RPMI7951 (cell line): ENCODE measurements at places on chromosomes 16 and 17.

DNA sequence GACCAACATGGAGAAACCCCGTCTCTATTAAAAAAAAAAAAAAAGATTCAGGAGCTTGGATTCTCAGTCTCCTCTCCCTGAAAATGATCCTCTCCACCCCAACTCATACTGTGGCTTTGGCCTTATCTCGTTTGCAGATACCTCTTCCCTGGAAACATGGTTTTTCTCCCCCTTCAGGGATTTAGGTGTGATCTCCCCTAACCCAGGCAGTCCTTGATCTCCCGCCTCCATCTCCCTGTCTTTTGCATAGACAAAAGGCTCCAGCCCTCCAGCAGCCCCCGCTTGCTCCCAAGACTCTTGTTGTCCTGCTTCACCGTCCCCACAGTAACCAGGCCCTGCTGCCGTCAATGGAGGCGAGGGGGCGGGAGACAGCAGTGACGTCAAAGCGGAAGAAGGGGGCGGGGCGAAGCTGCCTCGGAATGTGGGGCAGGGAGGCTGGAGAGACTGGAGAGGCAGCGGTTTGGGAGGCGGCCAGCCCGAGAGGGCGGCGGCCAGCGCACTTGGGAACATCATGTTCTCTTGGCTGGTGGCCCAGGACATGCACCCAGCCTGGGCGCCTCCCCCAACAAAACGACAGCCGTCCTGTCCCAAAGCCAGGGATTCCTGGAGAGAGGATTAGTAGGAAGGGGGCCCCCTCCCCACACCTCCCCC is 1.9 kb upstream of the PER1 start:
- DNase-seq = peak; percentile 96

DNA sequence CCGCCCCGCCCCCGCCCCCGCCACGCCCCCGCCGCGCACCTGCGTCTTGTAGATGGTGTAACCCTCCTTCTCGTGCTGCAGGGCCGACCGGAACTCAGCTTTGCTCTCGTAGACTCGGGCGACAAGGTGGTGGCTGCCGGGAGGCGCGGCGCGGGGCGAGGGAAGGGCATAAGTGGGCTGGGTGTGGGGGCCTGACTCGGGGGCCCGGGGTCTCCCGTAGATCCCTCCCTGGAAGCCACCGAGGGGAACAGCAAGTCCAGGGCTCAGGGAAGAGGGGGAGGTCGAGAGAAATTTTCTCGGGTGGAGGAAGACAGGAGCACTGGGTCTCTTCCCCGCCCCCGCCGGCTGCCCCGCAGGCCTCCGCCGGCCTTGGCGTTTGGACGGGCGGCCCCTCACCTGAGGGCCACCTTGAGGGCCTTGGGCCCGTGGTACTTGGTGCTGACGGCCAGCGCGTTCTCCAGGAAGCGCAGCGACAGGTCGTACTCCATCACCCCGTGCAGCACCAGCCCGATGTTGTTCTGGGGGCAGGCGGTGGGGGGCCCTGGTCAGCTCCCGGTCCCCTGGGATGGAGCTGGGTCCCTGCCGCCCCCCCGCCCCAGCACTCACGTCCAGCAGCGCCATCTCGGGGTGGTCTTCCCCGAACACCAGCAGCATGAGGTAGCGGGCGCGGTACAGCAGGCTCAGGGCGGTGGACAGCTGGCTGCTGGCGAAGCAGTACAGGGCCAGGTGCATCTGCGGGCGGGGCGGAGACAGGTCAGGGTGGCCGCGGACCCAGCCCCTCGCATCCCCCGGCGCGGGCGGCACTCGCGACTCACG is 19.4 kb downstream of the CLUH start:
- no peak for DNase-seq

- DNase-seq = peak; percentile 32
These were observed 46.3 kb downstream of the CCDC42 start for GRCh38 chr17:8698162-8698971.

DNA sequence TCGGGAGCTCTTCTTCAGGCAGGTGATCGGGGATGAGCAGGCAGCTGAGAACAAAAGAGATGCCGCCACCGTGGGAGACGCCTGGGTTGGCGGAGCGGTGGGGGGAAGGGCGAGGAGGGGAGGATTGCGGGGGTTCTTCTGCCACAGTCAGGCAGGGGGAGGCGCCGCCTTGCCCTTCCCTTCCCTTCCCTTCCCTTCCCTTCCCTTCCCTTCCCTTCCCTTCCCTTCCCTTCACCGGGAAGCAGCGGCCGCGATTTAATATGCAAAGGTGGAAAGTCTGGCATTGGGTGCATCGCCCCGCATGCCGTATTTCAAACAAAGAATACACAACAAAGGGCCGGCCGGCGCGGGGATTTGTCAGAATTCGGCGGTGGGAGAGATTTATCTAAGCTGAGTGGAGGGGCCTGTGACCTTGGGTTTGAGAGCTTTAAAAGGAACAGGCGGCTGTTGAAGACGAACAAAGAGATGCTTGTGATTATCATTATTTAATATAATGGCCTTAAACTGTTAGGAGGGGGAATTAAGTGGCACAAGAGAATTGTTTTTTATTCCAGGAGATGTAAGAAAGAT is 262.3 kb upstream of the TNRC6C start:
- no peak for DNase-seq

DNA sequence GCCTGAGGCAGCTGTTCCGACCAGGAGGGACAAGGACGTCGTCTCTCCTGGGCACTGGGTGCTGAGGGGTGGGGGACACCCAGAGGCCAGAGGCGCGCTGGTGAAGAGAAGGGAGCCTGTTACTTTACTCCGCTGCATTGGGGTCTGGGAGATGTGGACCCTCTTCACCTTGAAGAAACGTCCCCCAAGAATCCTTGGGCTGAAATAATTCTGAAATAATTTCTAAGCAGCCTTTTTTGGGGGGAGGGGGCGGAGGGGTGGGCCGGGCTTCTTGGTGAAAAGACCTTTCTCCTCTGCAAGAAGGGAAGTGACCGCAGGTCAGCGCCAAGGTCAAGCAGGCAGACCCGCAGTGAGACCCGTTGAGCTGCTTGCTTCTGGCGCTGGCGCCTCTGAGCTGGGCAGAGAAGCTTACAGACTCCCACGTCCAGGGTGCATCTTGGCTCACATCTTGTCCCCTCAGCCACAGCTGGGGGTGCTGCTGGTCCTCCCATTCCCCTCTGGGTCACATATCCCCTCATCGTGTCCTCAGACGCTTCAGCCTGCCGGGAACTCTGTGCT is 1.1 kb downstream of the SYT17 start:
- no peak for DNase-seq

DNA sequence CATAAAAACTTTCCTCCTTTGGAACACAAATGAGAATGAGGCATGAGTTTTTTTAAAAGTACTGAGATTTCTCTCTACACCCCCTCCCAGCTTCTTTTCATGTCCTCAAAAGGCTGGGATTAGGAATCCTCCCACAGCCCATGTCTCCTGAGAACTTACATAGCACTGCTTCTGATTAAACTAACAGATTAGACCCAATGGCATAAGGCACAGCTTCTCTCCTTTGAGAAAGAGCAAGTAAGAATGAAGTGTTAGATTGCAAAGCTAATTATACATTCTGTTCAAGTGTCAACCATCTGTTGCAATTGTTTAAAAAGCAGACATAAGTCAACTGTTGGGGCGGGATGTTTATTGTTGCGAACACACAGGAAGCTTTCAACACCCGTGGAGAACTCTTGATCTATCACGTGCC is 715.1 kb downstream of the CDH11 start:
- no peak for DNase-seq

DNA sequence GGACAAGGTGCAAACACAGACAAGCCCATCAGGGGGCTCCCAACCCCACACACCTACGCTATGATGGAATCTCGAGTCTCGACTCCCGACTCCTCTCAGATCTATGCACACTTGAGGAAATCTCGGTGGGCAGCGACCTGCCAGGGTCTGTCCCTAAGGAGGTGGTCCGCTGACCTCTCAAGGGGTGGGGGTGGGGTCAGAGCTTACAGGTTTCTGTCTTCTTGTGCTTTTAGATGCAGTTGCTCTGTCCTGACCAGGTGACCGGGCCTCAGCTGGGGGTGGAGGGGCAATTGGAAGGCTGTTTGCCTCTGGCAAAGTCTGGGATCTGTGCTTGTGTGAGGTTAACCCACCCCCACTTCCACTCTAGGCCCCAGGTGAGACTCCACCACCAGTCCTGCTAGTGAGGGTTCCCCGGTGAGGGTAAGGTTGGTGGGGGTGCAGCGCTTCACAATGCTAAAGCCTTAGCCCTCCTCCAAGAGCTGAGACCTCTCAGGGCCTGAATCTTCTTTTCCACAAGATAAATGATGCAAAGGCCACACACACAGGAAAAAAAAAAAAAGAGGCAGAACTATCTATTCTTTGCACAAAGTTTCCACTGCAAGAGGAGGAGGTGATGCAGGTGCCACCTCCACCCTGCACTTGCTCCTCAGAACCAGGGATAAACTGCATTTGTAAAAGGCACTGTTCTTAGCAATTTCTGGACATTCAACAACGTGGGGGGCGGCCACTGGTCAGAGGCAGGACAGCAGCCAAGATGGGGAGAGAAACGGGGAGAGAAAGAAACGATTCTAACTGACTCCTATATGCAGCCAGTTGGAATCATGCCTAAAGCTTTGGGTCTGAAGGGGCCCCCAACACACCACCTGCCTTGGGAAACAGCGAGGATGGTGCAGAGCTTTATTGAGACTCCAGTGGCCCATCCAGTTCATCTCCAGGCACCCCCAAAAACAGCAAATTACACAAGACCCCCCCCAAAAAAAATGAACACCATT is 4.1 kb downstream of the CISD3 start:
- DNase-seq = no peak

- peak; percentile 28 for DNase-seq
These were observed 86.6 kb downstream of the PLXDC1 start for GRCh38 chr17:39064819-39065218.
